NCI-H1417 (cell line): ENCODE measurements at places on chromosomes 7 and 10.

DNA sequence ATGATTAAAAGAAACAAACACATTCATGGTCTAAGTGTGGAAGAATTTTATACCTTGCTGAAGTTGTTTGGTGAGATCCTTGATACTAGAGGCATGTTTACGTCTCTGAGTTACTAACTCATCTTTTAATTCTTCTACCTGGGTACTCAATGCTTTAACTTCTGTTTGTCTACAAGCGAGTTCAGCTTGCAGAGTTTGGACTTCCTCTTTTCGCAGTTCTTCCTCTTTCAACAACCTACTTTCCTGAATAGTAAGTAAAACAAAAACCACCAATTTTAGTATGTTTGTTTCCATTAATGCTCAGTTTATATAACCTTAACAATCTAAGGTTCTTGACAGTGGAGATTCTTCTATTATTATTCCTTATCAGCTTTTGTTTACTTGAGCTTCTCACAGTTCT, 42.9 kb downstream of the CCDC186 start:
- DNase-seq = no peak

GRCh38 chr7:100951172-100951571, 1.8 kb downstream of the MUC3A start:
- no peak for DNase-seq

DNA sequence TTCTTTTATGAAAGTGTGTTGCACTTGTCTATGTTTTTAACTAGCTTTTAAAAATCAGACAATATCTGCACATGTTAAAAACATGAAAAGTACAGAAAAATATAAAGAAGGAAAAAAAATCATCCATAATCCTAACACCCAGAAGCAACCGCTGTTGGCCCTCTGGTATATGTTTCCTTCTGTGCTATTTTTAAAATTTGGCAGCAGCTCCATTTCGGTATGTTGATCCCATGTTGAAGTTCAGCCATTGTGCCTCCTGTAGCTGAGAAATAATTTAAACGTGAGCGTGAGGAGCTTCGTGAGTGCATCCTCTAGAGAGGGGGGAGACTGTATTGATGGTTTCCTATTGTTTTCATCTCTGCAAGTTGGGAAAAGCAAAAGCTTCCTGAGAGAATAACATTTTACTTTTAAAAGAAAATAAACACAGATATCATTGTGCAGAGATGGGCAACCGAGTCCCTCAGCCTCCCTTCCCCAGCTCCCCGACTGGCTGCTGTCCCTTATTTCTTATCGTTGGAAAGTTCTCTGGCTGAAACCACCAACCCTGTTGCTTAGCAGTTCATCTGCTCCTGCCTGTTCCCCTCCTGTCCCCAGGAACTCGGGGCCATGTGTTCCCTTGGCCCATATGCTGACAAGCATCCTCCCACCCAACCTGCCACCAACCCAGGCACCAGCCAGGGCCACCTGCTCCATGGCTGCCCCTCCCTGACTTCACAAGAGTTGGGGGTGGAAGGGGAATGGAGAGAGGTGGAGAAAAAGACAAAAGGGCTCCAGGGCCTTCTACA, 499.1 kb upstream of the PODXL start:
- no peak for DNase-seq

DNA sequence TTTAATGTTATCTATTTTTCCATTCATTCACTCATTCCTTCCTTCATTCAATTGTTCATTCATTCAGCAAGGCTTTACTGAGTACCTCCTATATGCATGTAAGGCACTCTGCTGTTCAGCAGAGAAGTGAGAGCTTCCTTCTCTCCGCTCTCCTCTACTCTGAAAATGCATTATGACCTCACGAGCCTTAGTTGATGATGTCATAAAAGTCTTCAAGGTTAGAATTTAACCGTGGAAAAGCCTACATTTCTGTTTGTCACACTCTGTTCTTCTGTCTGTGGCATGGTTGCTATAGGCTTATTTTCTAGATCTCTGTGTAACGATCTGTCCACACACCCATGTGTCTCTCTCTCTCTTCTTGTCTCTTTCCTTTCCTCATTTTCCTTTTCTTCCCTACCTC, 17.1 kb downstream of the ODAD2 start:
- DNase-seq = no peak

- peak; percentile 50 for DNase-seq
Observed at GRCh38 chr7:96088579-96088978, 233.3 kb downstream of the SLC25A13 start.
